Spleen (tissue), 13 donors: ENCODE measurements at places on chromosomes 7 and 10.

DNA sequence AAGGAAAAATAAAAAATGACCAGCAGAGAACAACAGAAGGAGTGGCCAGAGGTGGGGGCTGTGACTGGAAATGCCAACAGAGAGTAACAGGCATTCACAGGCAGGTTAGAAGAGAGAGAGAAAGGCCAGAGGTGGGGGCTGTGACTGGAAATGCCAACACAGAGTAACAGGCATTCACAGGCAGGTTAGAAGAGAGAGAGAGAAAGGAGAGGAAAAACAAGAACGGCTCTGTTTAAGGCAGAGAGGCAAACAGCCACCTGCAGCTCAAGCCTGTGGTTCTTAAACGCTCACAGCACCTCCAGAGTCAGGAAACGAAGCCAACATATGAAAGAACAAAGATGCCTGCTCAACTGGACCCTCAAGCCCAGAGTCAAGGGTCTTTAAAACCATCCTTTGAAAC, 39.5 kb upstream of the DGKI start:
- H3K4me3 ChIP-seq: no peak overlapping the region
- H3K36me3 ChIP-seq: peaks cover 41% of the 10 kb centered on the region
- no peak overlapping the region for H3K27ac ChIP-seq

DNA sequence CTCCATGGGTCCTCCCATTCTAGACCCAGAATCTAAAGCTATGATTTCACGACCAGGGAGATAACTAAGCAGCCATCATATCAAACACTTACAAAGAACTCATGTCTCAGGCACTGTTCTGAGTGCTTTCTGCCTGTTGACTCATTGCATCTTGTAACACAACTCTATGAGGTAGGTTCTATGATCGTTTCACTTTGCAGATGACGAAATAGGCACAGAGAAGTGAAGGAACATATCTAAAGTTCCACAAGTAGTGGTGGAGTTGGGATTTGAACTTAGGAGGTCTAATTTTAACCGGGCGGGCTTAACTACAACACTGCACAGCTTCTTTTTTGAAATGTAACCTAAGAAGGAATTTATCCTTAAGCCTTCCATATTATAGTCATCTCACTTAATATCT, 2.9 kb downstream of the RBP4 start:
- H3K27me3 ChIP-seq: no peaks in the 10 kb centered on the region
- H3K27ac ChIP-seq: no peak overlapping the region
- no peaks in the 10 kb centered on the region for H3K36me3 ChIP-seq
- H3K4me1 ChIP-seq: peaks cover 9% of the 10 kb centered on the region
- no peak overlapping the region for H3K4me3 ChIP-seq

GRCh38 chr7:80132594-80132993, 2.0 kb upstream of the GNAI1 start:
- no peak overlapping the region for H3K4me3 ChIP-seq
- peaks cover 43% of the 10 kb centered on the region for H3K27me3 ChIP-seq
- no peak for DNase-seq

GRCh38 chr10:29646960-29647461, 12.2 kb upstream of the SVIL start:
- DNase-seq: no peak
- no peaks in the 10 kb centered on the region for H3K27me3 ChIP-seq
- H3K4me1 ChIP-seq: peaks cover 4% of the 10 kb centered on the region
- H3K27ac ChIP-seq: no peak overlapping the region
- H3K36me3 ChIP-seq: no peaks in the 10 kb centered on the region

DNA sequence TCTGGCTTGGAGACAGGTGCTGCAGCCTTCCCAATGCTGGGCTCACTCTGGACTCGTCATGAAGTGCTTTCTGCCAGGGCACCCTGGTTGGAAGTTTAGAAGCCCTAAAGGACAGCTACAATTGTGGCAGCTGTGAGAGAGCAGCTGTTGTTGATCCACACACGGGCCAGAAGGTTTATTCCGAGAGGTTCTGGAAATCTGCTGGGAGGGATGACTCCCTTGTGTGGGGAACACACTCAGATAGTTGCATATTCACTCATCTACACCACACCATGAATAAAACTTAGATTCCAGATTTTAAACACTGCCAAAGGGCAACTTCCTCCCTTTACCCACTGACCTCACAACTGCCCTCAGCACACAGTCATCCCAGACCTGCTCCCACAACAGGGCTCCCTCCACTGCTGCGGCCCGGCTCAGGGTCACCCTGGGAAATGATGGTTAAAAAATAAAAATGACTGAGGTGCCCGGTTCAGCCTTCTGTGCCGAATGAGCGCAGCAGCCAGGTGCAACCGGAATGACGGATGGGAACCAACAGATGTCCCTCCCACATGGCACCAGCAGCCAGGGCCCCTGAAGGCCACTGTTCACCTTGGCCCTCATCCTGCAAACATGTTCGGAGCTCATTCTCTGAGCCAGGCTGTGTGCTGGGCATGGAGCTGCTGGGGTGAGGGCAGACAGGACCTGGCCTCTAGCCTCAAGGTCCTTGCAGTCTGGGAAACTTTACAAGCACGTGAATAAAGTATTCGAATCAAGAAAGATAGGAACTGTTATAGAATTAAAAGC, 40.2 kb downstream of the ASB13 start:
- H3K4me1 ChIP-seq: peaks cover 28% of the 10 kb centered on the region
- peaks cover 8% of the 10 kb centered on the region for H3K27me3 ChIP-seq
- H3K27ac ChIP-seq: peak overlapping the region; percentile 36
- no peak overlapping the region for H3K4me3 ChIP-seq
- no peaks in the 10 kb centered on the region for H3K36me3 ChIP-seq
